ENCODE measurements at places on chromosomes 5 and 9.
A peak's percentile ranks its signal among the peaks of the same experiment; 100 is the strongest.

GRCh38 chr9:124551472-124552272 lies 44.5 kb upstream of the NR5A1 start:
- DNase-seq, result peak; percentile 47

GRCh38 chr9:113602126-113603047 lies 138.9 kb downstream of the RGS3 start:
- peak; percentile 70 for DNase-seq

DNA sequence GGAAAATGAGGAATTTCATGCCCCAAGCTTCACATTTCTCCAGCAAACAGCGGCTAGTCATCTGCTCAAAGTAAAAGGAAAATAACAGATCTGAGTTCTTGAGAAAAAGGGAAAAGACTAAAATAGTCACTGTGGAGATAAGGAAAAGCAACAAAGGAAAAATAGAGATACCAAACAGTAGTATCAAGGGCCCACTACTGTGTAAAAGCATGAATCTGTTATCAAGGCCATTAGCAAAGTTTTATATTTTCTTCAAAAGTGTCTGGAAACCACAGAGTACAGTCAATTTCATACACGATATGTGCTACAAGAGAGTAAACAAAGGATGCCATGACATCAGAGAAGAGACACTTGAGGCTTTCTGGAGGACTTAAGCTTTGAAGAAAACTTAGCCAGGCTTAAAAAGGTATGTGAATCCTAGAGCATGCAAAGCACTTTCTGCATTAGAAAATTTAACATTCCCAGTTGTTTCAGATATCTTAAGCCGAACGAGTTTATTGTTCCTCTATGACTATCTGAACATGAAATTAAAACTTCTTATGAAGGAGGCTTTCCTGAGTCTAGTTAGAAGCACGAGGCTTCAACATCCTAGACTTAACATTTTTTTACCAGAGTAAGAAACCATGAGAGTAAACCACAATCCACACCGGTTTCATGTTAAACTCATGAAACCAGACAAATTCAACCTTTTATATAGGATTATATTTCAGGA lies 1.2 kb downstream of the TTC33 start:
- no peak for DNase-seq

GRCh38 chr5:38060354-38060753 lies 198.0 kb upstream of the EGFLAM start:
- no peak for DNase-seq

DNA sequence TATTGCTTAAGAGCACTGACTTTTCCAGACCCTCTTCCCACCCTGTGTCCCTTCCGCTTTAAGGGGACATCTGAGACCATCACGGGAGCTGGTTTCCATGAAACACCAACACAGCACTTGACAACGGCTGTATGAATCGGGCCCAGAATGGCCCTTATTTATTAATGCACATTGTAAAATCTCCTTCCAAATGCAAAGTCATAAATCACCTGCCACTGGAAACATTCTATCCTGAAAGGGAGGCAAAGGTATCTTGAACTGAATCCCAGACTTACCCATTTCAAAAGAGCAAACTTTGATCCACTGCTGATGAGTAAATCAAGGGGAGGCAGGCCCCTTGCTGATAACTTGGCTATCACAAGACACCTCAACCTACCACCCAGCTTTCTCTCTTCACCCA lies 37.4 kb downstream of the SHB start:
- no peak for DNase-seq

DNA sequence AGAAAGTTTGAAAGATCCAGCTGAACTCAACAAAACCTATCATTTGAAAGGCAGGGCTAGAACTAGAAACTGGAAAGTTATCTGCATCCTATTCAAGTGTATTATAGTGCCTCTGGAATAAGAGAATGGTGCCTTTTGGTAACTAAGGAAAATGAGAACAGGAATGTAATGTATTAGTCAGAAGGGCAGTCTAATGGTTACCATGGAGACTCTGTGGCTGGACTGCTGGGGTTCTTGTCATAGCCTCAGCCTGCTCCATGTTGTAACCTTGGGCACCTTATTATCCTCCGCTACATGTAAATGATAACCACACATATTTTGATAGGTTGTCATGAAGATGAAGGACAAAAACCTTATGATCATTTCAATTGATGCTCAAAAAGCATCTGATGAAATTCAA lies 24.6 kb upstream of the IFNB1 start:
- no peak for DNase-seq

DNA sequence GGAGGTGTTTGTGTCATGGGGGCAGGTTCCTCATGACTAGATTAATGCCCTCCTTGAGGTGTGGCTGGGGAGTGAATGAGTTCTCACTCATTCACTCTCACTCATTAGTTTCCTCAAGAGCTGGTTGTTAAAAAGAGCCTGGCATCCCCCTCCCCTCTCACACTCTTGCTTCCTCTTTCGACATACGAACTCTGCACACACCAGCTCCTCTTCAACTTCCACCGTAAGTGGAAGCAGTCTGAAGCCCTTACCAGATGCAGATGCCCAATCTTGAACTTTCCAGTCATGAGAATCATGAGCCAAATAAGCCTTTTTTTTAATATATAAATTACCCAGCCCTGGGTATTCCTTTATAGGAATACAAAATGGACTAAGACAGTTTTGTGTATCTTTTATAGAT lies 82.5 kb downstream of the SPRY4 start:
- no peak for DNase-seq

DNA sequence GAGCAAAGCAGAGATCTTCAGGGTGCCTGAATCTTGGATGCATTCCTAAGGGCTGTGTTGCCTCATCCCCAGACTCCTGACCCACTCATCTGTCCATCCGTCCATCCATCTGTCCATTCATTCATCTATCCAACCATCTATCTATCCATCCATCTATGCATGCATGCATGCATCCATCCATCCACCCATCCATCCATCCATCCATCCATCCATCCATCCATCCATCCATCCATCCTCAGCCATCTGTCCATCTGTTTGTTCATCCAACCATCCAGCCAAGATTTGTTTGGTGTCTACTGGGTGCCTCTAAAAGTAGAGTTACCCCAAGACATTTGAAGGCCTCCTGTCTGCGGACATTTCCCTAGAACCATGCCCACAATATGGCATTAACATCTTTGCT lies 27.7 kb upstream of the BARHL1 start:
- no peak for DNase-seq

GRCh38 chr5:143168171-143168741 lies 235.2 kb downstream of the NR3C1 start:
- DNase-seq, result no peak

DNA sequence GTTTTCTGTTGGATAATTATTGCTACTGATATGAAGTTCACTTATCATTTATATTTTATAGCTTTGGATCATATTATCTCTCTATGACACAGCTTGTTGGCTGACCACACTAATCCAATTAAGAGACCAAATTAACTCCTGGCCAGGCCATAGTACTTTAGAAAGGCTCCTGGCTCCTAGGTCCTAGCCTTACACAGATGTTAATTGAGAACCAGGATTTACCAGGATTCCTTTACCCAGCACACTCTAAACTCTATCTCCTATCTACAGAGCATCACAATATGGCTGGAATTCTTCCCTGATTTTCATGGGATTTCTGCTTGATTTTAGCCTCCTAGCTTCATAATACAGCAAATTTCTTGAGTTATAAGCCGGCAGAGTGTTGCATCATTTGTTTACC lies 80.3 kb downstream of the SLCO6A1 start:
- no peak for DNase-seq
